Smooth muscle cell of the pulmonary artery (primary cell): ENCODE measurements at places on chromosomes 7 and 10. TPM values are rescaled to one million over a fixed set of nuclear protein-coding genes. Genes with fewer than 3 reads are reported as not detected.

The ITPRID1 gene
- not detected in 2 replicates for total RNA-seq

The C10orf105 gene
- under 0.01 TPM in 1 of 2 replicates, not detected in the other for total RNA-seq

The VAX1 gene
- total RNA-seq = not detected in 2 replicates

The BAIAP2L1 gene
- 4.1 and 4.2 TPM in 2 replicates for total RNA-seq

The BICC1 gene
- total RNA-seq = 78.2 and 124 TPM in 2 replicates

The PKD2L1 gene
- total RNA-seq = not detected in 2 replicates

The OR2F1 gene
- not detected in 2 replicates for total RNA-seq

The HPSE2 gene
- total RNA-seq = not detected in 2 replicates

The GRID1 gene
- 0.03 and 0.46 TPM in 2 replicates for total RNA-seq
